ENCODE measurements at places on chromosomes 4 and X.

- no peak for DNase-seq
These were observed 48.0 kb downstream of the PROM1 start for GRCh38 chr4:16035843-16036242.

DNA sequence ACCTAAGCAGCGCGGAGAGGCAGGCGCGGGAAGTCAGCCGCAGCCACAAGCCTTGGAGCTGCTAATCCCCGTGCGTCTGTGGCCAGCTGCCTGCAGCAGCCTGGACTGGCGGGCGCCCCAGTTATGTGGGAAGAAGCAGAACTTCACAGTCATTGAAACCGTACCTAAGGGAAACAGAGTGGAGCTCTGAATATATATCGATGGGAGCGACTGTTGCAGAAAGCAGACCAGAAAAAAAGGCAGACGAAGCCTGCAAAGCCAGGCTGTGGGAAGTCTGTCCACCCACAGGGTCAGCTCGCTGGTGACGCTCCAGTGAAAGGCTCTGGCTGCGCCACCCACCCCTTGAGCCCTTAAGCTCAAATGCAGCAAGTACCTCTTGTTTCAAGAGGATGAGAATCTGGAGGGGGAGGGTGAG is 24.7 kb downstream of the KCNE5 start:
- DNase-seq: no peak

GRCh38 chr4:137558951-137559350 is 26.7 kb upstream of the PCDH18 start:
- DNase-seq: no peak

GRCh38 chrX:30831082-30831481 is 58.0 kb downstream of the TAB3 start:
- no peak for DNase-seq

GRCh38 chrX:41960142-41960541 is 36.8 kb upstream of the CASK start:
- no peak for DNase-seq

GRCh38 chr4:7973545-7973981 is 33.9 kb upstream of the AFAP1 start:
- no peak for DNase-seq

DNA sequence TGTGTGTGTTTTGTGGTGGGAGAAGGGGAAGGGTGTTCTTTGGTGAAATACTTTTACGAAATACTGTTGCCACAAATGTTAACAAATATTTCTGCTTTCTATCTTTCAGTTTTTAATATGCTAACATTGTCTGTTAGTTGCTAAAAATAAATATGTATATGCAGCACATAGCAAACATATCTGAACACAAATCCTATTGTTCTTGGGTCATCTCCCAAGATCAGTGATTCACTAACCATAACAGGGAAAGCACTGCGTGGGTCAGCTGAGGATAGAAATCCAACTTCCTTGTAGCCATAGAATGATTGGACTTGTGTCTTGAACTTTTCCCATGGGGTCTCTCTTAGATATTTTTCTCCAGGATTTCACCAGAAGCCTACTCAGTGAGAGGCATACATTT is 250.3 kb upstream of the FAM47A start:
- no peak for DNase-seq

DNA sequence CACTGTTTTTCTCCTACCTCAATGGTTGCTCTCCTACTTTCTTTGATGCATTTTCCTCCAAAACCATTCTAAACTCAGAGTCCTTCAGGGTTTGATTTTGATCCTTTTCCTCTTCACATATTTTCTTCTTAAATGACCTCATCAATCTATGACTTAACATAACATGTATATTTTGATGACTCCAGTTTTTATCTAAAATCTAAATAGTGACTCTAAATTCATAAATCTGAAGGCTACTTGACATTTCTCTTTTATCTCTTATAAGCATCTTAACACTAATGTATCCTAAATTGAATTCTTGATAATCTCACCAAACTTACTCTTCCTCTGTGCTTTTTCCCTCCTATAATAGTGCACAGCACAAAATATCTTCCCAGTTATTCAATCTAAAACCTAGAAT is 4.7 kb upstream of the ARHGEF38 start:
- no peak for DNase-seq

DNA sequence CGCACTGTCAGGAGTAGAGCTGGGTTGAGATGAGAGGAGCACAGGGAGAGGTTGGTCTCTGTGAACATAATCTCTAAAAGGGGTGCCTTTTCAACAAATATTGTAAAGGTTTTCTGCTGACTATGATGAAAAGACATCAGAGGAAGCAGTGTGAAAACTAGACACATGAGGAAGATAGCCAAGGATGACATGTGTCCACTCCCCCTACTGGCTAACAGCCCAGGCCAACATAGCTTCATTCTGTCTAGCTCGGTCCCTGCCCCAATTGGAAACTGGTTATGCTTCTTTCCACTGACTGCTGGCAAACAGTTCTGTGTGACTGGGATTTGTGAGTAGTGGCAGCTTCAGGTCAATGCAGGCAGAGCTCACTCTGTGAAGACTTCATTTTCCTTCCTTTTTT is 115.4 kb upstream of the ESX1 start:
- no peak for DNase-seq

GRCh38 chrX:40383360-40383759 is 197.4 kb upstream of the ATP6AP2 start:
- no peak for DNase-seq

GRCh38 chrX:97639526-97639925 is 755.8 kb downstream of the RPA4 start:
- DNase-seq: no peak

- DNase-seq: no peak
These were observed 533.7 kb downstream of the INPP4B start for GRCh38 chr4:142312391-142312790.

- DNase-seq: no peak
These were observed 121.7 kb downstream of the RASGEF1B start for GRCh38 chr4:81350040-81350439.

GRCh38 chr4:6768539-6768905 is 14.0 kb upstream of the KIAA0232 start:
- DNase-seq: no peak

DNA sequence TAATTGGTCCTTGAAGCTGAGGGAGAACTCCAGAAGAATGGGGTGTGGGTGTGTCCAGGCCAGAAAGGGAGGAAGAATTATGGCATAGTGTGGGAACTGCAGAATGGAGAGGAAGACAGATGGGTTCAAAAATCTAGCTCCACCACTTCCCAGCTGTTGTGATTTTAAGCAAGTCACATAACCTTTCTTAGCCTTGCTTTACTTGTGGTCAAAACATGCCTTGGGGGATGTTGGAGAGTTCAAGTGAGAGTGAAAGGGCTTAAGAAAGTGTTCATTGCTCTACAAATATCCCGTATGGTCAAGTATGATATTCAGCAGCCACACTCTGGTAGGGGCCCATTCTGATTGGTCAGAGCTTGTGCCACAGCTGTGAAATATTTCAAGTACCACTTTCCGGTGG is 15.0 kb upstream of the STARD8 start:
- DNase-seq: no peak

DNA sequence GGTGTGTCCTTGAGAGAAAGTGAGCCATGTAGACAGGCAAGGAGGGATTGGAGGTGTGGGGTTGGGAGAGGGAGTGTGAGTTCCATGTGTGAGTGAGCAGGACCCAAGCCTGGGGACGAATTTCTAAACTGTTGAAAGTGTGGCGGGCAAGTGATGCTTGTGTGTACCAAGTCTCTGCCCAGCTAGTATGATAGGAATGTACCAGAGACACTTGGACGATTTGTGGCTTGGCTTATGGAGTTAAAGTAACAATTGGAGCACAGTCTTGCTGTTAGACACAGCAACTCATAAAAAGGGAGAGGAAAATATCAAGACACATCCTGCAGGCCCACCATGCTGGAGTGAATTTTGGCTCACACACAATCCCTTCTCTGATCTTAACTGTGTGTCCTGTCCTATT is 8.5 kb downstream of the PTTG2 start:
- DNase-seq: no peak

DNA sequence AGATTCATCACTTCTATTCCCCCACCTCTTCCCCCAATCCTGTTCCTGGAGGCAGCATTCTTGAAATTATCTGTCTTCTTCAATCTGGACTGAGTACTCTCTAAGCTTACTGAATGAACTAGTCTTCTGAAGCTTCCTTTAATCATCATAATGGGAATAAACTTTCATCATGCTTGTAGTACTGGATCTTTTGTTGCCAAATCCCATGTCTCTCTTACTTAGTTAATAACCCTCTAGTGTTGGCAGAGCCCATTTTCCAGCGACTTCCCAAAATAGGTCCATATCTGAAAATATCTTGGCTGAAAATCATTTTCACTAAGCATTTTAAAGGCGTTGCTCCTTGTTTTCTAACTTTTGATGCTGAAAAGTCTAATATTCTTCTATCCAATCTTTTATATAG is 39.6 kb downstream of the RPS6KA3 start:
- DNase-seq: no peak

DNA sequence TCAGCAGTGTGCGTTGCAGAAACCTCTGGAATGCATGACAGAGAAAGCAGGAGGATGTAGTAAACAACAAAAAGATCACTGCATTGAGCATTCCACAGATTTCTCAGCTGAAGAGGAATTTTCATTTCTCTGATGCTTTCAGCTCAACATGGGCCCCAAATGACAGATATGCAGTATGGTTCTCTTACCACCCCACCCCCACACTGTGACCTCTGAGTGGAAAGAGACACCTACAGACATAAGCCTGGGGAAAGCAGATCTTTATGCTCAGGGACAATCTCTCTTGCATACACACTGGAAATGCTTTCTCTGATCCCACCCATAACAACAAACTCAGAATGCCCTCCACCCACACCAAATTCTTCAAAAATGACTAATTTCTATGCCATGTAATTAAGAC is 983.7 kb upstream of the LCORL start:
- DNase-seq: no peak

Data from T-helper 9 cell (primary cell).